ENCODE measurements at places on chromosomes 12 and 14.

DNA sequence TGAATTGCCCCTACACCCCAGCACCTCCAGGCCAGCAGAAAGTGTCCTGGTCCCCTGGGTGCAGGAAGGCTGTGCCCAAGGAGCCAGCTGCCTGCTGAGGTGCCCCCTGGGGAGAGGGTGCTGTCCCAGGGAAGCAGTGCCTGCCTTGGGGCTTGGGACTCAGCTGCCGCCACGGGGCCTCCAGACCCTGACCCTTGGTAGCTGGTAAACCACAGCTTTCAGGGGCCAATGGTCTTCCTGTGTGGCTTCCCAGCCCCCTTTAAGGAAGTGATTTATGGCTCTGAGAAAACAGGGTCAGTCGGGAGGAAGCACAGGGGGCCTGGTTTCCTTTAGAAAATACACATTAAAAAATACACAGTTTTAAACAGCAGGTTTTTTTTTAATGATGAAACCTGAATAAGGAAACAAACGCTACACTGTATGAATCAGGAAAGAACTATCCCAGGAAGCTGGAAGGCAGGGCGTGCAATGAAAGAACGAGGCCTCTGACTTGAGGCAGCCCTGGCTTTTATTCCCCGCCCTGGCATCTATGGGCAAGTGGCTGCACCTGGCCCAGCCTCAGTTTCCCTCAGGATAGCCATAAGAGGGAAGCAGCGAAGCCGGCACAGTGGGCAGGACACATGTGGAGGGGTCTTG is 40.6 kb upstream of the EML1 start:
- no peak for DNase-seq

- no peak for DNase-seq
Measured at GRCh38 chr12:14618983-14619382, 51.3 kb upstream of the PLBD1 start.

- DNase-seq = no peak
Measured at GRCh38 chr12:21757735-21758134, 16.8 kb downstream of the KCNJ8 start.

DNA sequence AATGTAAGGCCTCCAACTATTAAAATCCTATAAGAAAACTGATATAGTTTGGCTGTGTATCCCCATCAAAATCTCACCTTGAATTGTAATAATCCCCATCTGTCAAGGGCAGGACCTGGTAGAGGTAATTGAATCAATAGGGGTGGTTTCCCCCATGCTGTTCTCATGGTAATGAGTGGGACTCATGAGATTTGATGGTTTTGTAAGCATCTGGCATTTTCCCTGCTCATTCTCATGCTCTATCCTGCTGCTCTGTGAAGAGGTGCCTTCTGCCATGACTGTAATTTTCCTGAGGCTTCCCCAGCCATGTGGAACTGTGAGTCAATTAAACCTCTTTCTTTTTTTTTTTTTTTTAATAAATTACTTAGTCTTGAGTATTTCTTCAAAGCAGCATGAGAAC is 31.9 kb downstream of the TSPAN19 start:
- DNase-seq = no peak

GRCh38 chr14:20836668-20837338 is 34.2 kb upstream of the RNASE1 start:
- DNase-seq = no peak

GRCh38 chr12:109513051-109513450 is 35.6 kb downstream of the UBE3B start:
- no peak for DNase-seq

- no peak for DNase-seq
Measured at GRCh38 chr12:123752046-123752445, 10.1 kb upstream of the DNAH10 start.

GRCh38 chr14:105492971-105493871 is 2.2 kb downstream of the TEDC1 start:
- no peak for DNase-seq

GRCh38 chr12:89067421-89068187 is 284.7 kb downstream of the DUSP6 start:
- no peak for DNase-seq

DNA sequence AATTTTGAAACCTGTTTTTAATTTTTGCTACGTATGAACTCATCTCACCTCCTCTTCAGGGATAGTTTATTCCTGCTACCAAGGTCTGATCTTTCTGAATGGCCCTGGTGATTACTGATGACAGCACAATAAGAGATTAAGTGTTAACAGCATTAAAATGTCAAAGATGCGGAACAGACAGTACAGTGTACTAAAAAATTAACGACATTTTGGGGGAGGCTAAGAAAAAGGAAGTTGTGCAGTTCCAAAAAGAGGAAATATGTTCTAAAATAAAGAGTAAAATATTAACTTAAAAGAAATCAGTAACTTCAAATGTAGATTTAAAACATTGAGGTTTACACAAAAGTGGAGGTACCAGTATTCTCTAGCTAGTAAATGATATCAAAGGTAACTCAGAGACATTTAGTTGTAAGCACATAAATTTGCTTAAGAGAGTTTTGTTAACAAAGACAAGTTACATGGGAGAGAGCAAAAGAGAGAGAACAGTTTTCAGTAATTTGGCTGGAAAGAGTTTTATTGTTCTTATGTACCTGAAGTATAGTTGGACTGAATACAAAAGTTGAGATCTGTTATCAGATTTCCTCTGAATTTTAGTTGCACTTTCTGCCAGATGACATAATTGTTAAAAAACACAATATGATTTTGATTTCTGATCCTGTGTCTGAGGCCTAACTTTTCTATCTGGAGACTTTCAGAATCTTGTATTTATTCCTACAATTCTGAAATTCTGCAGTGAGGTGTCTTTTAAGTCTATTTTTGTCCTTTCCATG is 4.2 kb upstream of the CLECL1 start:
- no peak for DNase-seq

DNA sequence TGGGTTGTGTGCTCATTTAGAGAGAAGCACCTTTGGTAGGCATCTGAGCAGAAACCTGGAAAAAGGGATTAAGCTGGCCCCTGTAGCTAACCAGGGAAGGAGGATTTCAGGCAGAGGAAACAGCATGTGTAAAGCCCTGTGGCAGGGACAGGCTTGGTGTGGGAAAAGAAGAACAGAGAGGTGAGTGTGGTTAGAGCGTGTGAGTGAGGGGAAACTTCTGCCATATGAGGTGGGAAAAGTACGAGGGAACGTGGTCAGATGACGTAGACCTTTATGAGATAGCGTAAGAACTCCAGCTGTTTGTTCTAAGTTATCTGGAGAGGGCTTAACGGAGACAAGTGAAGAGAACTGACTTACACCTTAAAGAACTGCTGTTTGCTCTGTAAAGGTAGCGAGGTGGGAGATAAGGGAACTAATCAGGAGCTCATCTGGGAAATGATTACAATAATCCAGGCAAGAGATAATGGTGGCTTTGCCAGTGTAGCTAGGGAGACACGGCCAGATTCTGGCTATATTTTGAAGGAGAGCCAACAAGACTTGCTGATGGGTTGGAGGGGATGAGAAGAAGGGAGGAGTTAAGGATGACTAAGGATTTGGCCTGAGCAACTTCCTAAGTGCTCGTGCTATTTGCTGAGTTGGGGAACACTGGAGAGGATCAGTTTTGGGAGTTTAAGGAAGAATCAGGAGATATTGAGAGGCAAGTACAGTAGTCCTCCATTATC is 234.0 kb downstream of the ETNK1 start:
- no peak for DNase-seq

DNA sequence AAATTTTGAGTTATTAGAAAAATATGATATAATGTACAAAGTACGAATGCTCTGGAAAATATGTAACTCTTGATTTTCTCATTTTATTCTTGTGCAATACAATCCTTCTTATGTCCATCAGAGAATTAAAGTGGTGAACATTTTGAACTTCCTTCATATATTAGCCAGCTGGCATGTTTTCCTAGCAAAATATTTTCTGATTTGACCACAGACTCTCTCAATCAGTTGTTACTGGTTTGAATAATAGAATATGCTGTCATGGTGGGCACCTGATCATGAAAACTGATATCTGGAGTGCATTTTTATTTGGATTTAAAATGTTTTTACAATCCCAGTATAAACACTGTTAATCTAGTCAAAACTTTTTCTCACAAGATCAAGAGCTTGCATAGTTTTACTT is 24.2 kb downstream of the PARPBP start:
- DNase-seq = no peak

GRCh38 chr12:131333621-131334440 is 377.1 kb upstream of the SFSWAP start:
- DNase-seq = no peak

- no peak for DNase-seq
Measured at GRCh38 chr14:95483309-95484165, 32.9 kb downstream of the SYNE3 start.

DNA sequence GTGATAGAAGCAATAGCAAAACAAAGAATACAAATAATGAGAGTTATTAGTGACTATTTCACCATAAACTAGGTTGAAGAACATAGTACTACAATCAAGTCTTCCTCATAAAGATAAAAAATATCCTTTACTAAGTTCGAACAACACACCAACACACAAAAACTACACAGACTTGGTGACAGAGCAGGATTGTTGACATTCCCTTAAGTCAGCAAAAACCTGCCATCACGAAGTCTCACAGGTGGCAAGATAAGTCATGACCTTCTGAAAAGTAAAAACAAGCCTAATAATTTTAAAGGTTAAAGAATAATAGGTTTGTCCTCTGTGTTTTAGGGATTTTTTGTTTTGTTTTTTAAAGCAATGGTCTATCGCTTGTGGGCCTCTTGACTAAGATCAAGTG is 173.0 kb downstream of the SEC23A start:
- no peak for DNase-seq

- DNase-seq = no peak
Measured at GRCh38 chr14:22159957-22160356, 429.1 kb downstream of the DAD1 start.

GRCh38 chr14:78345131-78345744 is 175.1 kb downstream of the NRXN3 start:
- DNase-seq = no peak

DNA sequence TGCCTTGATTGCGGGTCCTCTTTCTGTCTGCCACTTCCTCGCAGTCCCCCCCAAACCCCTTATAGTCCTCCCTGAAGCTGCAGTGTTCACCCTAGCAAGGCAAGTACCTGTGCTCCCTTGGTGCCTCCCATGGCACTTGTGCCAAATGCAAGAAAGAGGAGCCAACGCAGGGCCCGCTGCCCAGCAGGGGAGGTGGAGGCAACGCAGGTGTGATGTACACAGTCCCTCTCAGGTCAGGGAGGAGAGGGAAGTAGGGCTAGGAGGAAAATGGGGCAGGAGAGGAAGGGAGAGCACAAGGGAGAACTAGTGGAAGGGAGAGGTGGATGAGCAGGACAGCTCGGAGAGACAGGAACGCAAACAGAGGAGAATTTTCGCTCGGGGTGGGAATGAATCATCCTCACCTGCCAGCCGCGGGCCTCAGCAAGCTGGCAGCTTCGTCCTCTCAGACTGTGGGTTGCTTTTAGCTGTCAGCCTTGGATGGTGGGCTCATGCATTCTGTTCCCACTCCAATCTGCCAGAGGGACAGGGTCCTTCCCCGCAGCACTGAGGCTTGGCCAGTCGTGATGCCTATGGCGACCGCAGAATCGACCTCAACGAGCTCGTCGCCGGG is 357.0 kb downstream of the CACNA1C start:
- no peak for DNase-seq

- no peak for DNase-seq
Measured at GRCh38 chr14:101881426-101881825, 82.9 kb upstream of the DYNC1H1 start.

GRCh38 chr12:19749906-19750574 is 310.7 kb downstream of the AEBP2 start:
- DNase-seq = no peak

GRCh38 chr12:97300891-97301290 is 161.7 kb upstream of the RMST start:
- DNase-seq = no peak

GRCh38 chr14:70917633-70918032 is 10.4 kb downstream of the PCNX1 start:
- no peak for DNase-seq

DNA sequence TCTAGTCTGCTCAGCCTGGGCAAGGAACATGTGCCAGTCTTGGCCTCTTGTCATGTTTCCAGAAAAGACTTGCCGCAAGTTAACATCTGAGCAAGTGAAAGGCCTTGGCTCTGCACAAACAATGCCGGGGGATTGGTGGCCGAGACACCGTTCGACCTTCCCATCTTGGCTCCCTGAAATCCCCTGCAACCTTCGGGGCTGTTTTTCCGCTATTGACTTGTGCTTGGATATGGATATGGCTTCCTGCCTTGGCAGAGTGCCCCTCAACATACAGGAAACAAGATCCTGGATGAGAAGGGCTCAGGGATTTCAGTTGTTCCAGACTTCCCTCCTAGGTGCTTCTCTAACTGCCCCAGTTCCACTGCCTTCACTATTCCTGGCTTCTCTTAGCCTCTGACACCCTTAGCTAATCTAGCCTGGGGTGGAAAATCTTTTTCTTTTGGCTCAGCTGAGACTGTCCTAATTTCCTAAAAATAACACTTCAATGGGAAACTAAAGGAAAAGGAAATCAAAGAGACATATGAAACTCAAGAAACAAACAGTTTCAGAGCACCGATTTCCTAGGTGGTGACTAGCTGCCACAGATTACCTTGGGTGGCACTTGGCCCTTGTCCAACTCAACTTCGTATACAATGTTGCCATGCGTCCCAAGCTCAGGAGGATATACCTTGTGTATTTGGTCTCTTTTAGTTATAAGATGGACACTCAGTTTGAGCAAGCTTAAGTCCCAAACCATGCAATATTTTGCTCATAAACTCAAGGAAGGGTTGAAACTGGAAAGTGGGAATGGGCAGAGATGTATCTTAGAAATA is 33.9 kb downstream of the RDH12 start:
- no peak for DNase-seq

- no peak for DNase-seq
Measured at GRCh38 chr14:90629471-90629870, 186.8 kb downstream of the TTC7B start.

DNA sequence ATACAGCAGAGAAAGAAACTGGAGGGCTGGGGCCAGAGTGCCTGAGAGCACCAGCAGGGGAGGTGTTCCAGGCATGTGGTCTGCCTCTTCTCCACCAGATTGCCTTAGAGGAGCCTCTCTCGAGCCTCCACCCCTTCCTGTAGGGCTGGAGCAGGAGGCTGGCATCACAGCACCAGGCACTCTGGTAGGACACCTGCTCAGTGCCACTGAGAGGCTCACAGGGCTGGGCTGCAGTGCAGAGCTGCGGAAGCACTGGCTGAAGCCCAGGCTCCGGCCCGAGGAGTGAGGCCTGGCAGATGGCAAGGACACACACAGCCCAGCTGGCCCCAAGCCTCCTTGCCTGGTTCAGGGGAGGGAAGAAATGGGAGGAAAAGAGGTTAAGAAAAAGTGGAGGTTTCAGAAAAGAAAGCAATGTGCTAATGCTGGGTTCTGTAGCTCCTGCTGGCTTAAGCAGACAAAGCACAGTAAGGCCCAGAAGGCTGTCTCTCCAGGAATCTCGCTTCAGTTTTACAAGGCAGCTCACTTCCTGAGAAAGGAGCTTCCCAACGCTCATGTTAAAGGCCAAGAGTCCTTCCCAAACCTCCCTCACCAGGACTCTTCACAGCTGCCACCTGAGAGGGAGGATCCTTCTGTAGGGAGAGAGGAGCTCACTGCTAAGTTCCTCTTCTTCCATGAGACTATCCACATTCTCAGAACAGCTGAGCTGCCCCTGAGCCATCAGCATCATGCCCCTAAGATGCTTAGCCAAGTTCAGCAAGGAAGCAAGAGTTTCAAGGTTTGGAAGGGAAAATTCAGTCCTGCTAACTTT is 23.8 kb downstream of the SPTB start:
- DNase-seq = no peak

All from activated T-helper 1 cell treated with anti-CD3 and anti-CD28 coated beads, Interleukin-12 subunit alpha, Interleukin-12 subunit beta, Interleukin-2, Interleukin-4 antibody, amounts not matched to agents 30 ng/mL and 10 ng/mL and 1 ng/mL, durations not matched to agents 14 hours and 24 hours and 36 hours (primary cell).